Activated naive CD8-positive, alpha-beta T cell treated with anti-CD3 and anti-CD28 coated beads for 36 hours (primary cell): ENCODE measurements at places on chromosomes 12 and 14. TPM values are rescaled to one million over a fixed set of nuclear protein-coding genes. Genes with fewer than 3 reads are reported as not detected.

- H3K27me3 ChIP-seq: no peaks in the 10 kb centered on the region
- H3K36me3 ChIP-seq: no peaks in the 10 kb centered on the region
- no peak overlapping the region for H3K27ac ChIP-seq
These were observed 51.7 kb upstream of the NFKBIA start for GRCh38 chr14:35456261-35456660.

DNA sequence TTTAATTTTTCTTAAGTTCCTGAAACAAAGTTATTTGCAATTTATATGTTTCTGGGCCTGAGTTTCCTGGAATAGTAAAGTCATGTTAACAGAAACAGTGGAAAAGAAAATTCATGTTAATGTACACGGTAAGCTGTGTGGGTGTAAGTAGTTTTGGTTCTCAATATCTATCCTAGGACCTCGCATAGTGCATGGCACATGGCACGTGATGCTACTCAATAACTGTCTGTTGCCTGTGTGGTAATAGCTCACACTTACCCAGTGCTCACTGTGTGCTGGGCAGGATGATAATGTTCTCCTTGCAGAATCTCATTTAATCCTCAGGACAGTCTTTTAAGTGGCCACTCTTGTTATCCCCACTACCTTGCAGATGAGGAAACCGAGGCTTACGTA is 100.7 kb downstream of the DUSP16 start:
- H3K27me3 ChIP-seq: no peaks in the 10 kb centered on the region
- peaks cover 25% of the 10 kb centered on the region for H3K36me3 ChIP-seq
- H3K4me3 ChIP-seq: no peak overlapping the region
- peak overlapping the region; percentile 92 for H3K27ac ChIP-seq
- H3K4me1 ChIP-seq: peaks cover 47% of the 10 kb centered on the region

GRCh38 chr14:33377596-33378390 is 439.1 kb downstream of the NPAS3 start:
- H3K27ac ChIP-seq: no peak overlapping the region
- H3K4me3 ChIP-seq: no peak overlapping the region
- no peaks in the 10 kb centered on the region for H3K4me1 ChIP-seq
- H3K36me3 ChIP-seq: no peaks in the 10 kb centered on the region
- no peaks in the 10 kb centered on the region for H3K27me3 ChIP-seq
- DNase-seq: no peak

DNA sequence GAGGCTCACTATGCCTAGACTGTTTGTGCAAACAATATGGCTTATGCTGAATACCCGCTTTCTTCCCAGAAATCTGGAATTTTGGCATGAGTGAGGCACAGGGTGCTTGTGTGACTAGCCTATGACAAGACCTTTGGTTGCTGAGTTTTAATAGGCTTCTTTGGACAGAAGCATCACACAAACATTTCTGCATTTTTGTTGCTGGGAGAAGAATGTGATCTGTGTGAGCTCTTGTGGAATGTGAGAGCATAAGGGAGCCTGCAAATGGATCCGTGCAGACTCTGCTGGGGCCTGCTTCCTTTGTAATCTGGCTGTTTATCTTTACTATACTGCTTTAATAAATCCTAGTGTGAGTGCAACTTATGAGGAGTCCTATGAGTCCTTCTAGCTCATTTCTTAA is 83.0 kb upstream of the ZDHHC17 start:
- H3K4me1 ChIP-seq: peaks cover 5% of the 10 kb centered on the region
- no peak for DNase-seq
- no peaks in the 10 kb centered on the region for H3K27me3 ChIP-seq
- no peak overlapping the region for H3K4me3 ChIP-seq
- H3K36me3 ChIP-seq: no peaks in the 10 kb centered on the region
- H3K27ac ChIP-seq: no peak overlapping the region

GRCh38 chr12:13149411-13149810 is 45.9 kb upstream of the GSG1 start:
- no peak for DNase-seq
- no peaks in the 10 kb centered on the region for H3K27me3 ChIP-seq
- H3K36me3 ChIP-seq: no peaks in the 10 kb centered on the region
- no peak overlapping the region for H3K4me3 ChIP-seq
- H3K4me1 ChIP-seq: peaks cover 18% of the 10 kb centered on the region

DNA sequence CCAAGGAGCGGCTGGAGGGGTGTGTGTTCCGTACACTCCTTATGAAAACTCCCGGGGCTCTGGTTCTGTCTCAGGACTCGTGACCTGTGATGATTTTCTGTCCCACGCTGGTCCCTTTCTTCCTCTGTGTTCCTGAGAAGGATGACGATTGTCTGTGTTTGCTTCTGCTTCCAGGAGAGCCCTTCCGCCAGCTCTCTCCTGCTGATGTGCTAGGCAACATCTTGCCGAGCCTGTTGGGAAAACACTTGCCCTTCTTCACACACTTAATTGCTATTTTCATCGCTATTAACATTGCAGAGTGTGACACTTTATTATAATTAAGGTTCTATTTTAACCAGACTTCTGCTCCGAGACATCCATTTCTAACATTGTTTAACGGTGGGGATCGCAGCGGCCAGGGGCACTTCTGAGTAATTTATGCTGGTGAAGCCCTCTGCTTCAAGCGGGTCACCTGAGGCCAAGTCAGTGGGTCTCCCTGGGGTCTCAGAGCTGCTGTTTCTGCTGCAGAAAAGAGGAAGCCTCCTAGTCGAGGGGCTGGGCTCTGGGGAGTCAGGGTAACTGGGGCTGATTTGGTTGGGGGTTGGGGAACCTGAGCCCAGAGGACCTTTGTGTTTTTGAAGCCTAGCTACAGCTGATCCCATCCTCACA is 88.6 kb downstream of the PRMT8 start:
- H3K27me3 ChIP-seq: no peaks in the 10 kb centered on the region
- no peaks in the 10 kb centered on the region for H3K4me1 ChIP-seq
- DNase-seq: no peak
- no peak overlapping the region for H3K27ac ChIP-seq

NYNRIN gene
- total RNA-seq: 0.08 TPM

RND1 gene
- 3.1 TPM for total RNA-seq

C12orf54 gene
- total RNA-seq: not detected

OXA1L gene
- total RNA-seq: 133 TPM
